ENCODE measurements at places on chromosomes 13 and 19.

DNA sequence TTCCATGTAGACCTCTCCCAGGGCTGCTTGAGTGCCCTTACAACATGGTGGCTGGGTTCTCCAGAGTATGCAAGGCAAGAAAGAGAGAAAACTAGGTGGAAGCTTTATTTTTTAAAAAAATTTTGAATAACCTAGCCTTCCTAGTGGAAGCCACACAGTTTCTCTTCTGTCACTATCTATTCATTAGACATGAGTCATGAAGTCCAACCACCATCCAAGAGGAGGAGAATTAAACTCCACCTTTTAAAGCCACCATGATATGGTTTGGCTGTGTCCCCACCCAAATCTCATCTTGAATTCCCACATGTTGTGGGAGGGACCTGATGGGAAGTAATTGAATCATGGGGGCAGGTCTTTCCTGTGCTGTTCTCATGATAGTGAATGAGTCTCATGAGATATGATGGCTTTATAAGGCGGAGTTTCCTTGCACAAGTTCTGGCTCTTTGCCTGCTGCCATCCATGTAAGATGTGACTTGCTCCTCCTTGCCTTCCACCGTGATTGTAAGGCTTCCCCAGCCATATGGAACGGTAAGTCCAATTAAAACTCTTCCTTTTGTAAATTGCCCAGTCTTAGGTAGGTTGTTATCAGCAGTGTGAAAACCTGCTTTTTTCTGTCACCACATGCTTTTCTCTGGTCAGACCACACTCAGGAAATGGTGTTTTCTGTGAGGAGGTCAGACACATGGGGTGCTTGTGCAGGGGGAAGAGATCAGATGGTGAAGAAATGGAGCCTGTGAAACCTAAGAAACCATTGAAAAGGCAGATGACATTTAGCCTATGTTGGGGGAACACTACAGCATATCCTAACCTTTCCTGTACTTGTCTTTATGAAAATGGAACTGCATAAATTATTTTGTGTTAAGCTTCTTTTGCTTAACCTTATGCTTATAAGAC is 57.7 kb downstream of the ANKRD10 start:
- no peak for DNase-seq

DNA sequence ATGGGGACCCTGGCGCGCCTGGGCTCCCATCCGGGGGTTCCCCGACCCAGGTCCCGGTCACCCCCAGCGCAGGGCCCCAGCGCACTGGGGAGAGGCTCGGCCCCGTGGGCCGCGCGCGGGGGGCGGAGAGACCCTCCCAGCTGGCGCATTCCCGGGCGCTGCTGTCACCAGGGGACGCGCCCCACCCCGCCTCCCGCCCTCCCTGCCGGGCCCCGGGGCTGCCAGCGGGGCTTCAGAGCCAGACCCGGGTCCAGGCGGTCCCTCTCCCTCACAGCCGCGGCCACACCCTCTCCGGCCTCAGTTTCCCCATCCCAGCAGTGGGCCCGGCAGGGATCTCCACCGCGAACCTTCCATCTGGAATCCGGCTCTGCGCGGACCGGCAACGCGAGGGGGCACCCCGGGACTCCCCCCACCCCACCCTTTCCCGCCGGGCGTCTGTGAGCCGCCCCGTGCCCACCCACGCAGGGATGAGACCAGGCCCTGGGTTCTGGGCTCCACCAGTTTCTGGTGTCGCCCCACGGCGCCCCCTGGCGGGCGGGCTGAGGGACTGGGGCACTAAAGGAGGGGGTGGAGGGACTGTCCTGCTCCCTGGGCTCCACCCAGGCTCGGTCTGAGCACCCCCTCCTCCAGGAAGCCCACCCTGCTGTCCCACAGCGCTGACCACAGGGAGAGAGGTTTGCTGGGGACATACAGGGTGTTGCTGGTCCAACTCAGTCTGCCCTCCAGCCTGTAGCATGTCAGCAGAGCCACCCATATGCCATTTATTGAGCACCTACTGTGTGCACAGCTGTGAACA is 878 bp upstream of the ADAMTSL5 start:
- no peak for DNase-seq

DNA sequence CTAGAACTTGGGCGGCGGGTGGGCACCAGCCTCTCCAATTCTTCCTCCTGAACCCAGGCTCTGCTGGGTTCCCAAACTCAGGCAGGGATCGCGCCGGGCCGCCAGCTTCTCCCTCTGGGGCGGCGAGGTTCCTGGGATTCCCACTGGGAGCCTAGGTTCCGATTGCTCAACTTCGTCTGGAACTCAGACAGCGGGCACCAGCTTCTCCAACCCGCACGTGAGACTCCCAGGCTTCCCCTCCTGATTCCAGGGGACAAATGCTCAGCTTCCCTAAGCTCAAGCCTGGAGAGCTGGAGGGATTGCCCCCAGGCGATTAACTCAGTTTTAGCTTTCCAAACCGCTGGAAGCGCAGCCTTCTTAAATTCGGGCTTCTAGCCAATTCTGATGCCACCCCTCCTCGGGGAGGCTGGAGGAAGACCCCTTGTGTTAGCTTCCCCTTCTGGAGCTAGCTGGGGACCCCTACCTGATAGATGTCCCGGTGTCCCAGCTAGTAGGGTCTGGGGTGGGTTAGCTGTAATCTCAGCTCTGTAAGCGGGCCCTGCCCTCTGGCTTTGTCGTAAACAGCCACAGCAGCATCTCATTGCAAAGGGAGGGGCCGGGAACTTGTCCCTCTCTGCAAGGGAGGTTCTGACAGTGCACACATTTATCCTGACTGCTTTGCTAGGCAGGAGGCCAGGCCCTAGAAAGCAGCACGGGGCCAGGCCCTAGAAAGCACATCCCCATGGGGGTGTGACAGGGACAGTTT is 671 bp downstream of the MCOLN1 start:
- DNase-seq: no peak

DNA sequence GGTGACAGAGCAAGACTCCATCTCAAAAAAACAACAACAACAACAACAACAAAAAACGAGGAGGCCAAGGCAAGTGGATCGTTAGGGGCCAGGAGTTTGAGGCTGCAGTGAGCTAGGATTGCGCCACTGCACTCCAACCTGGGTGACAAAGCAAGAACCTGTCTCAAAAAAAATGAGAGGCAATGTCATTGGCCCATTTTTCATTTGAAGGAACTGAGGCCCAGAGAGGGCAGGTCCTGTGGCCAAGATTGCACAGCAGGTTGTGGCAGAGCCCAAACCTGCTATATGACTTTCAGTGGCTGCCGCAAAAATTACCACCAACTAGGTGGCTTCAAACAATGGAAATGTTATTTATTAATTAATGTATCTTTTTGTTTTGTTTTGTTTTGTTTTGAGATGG is 5.5 kb downstream of the PIK3R2 start:
- DNase-seq: no peak

DNA sequence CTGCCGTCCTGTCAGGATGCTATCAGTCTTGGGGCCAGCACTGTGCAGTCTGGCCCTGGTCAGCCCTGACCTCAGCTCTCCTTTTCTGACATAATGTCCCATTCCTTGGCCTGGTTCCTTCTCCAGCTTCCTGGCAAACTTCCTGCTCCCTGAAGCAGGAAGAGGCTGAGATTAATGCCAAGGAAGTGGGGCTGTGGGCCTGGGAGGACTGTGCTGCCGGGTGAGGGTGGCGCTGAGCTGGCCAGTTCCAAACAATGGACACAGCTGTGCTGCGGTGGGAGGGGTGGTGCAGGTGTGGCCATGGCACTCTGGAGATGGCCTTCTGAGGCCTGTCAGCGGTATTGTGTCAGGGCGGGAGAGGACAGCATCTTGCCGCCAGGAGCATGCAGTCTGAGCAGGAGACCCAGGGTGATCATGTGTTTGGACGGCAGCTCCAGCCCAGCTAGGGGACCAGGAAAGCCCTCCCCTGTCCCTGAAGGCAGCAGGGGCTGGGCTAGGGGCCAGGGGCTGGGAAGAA is 30.9 kb downstream of the TUBA3C start:
- no peak for DNase-seq

- DNase-seq: no peak
These were observed 9.8 kb upstream of the CIRBP start for GRCh38 chr19:1259206-1259875.

- no peak for DNase-seq
These were observed 4.6 kb downstream of the MIDN start for GRCh38 chr19:1252821-1253513.

DNA sequence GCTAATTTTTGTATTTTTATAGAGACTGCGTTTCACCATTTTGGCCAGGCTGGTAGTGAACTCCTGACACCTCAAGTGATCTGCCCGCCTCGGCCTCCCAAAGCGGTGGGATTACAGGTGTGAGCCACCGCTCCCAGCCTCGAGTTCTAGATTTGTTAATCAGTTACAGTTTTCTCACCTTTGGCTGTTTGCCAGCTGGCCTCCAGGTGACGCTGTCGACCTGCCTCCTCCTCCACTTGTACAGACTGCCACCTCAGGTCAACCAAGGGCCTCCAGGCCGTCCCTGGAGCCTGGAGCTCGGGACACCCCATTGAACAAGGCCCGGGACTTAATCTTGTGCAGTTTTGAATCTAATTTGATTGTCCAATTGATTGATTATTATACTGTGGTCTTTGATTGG is 45.5 kb downstream of the IER2 start:
- DNase-seq: no peak

GRCh38 chr19:14248578-14249011 is 42.6 kb upstream of the ADGRL1 start:
- peak; percentile 74 for DNase-seq

DNA sequence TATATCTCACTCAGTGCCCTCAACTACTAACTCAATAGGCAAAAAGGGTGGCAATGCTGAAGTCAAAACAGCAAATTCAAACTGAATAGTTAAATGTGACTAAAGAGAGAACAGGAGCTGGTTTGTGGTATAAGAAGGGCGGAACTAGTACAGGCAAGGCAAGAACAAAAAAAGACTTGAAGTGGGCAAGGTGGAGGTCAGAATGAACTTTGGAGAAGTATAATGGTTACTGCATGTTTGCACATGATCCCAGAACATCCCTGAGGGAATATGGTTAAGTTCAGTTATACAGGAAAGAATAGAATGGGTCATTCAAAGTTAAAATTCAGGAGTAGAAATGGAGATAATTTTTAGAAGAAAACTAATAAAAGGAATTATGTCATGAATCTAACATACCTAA is 85.5 kb downstream of the DIAPH3 start:
- no peak for DNase-seq

- no peak for DNase-seq
These were observed 10.6 kb downstream of the ERICH6B start for GRCh38 chr13:45604892-45605291.

GRCh38 chr19:7888145-7888825 is at the start of gene LRRC8E:
Gene LRRC8E (plus strand): TSS chr19:7888510. CDS start chr19:7895604, 7,094 bp downstream.
- no peak for DNase-seq

DNA sequence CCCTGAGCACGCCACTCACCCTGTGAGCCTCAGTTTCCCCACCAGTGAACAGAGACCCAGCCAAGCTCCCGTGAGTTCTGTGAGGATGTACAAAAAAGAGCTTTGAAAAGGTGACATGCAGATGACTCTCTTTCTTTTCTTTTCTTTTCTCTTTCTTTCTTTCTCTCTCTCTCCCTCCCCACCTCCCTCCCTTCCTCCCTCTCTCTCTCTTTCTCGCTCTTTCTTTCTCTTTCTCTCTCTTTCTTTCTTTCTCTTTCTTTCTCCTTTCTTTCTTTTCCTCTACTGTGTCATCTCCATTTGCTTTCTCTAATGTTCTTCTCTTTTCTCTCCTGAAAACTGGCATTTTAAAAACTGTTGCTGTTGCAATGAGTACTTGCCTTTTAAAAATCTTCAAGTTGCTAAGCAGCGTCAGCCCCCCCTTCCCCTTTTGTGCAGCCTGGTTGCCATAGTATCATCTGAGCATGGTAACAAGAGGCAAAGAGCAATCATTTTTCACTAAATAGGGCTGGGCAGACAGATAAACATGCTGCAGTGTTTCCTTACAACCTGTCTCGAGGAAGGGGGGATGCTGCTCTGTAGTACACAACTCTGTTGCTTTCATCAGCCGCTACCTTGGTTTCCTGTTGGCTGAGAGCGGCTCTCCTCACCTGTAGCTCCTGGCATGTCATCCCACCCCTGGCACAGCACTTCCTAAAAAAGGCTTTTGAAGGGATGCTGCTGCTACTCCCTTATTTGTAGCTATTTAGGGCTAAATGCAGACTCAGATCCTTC is 108.7 kb upstream of the MBNL2 start:
- DNase-seq: no peak

- no peak for DNase-seq
These were observed 21.0 kb downstream of the GRIK5 start for GRCh38 chr19:42048992-42049391.

DNA sequence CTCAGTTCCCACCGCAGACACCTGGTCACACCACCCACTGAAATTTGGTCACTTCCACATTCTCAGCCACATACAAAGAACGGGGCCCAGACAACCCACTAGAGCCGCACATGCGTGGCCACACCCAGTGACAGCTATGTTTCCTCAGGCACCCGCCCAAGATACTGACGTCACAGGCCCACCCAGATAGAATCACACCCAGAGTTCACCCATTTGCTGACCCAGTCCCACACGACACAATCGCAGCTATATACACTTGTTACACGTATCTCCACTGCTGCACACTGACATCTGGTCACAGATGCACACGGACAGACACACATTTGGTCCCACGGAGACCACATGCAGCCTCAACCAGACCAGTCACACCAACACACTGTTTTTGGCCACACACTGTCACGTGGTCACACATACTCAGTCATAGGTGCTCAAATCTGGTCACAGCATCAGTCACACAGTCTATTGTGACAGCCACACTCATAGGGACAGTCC is 2.9 kb downstream of the NUMBL start:
- no peak for DNase-seq

- no peak for DNase-seq
These were observed 49.7 kb downstream of the TGDS start for GRCh38 chr13:94546061-94546839.

GRCh38 chr19:1560286-1560882 is 7.7 kb downstream of the MEX3D start:
- DNase-seq: no peak

GRCh38 chr13:46751811-46752635 is 44.9 kb downstream of the ESD start:
- DNase-seq: no peak

DNA sequence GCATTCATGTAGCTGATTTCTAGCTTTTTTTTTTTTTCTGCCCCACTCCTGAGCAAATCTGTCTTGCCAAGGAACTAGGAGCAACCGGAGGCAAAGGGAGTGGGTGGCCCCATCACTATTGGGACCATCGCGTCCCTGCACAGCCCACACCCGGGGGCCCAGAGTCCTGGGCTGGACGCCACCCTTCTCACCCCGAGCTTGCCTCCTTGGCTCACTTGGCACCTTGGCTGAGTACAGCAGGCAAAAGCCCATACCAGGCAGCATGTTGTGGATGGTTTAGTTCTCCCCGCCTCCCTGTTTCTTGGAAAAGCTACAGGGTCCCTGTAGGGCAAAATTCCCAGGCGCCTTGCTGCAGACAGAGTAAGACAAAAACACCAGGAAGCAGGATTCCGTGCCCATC is 13.7 kb downstream of the SMIM24 start:
- no peak for DNase-seq
